Transverse colon (tissue), 4 donors: ENCODE measurements at places on chromosomes 7 and 10. TPM values are rescaled to one million over a fixed set of nuclear protein-coding genes. Genes with fewer than 3 reads are reported as not detected.

The EGFR gene
- 40.0 TPM for total RNA-seq

The ADRA2A gene
- total RNA-seq = 53.5 TPM

The HOXA1 gene
- 1.4 TPM for total RNA-seq

The UNCX gene
- not detected for total RNA-seq

- no peak for DNase-seq
Measured at GRCh38 chr7:111074071-111074747, 16.7 kb upstream of the LRRN3 start.

GRCh38 chr10:79289801-79290200 lies 57.5 kb upstream of the PPIF start:
- peak; percentile 49 for DNase-seq

DNA sequence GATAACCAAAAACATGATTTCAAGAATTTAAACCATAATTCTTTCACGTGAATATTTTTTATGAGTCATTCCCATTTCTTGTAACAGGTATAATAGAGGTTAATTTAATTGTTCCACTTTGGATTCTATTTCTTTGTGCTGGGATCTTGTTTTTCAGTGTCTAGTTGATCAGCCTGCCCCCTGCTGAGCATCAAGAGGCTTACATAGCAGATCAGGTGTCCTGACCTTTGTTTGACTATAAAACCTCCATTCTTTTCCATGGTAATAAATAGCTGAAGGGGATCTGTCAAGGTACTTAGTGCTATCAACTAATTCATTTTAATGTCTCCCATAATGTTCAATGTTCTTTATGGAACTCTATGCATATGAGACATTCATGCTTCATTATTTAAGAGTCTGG lies 4.9 kb downstream of the COL17A1 start:
- DNase-seq = peak; percentile 28

DNA sequence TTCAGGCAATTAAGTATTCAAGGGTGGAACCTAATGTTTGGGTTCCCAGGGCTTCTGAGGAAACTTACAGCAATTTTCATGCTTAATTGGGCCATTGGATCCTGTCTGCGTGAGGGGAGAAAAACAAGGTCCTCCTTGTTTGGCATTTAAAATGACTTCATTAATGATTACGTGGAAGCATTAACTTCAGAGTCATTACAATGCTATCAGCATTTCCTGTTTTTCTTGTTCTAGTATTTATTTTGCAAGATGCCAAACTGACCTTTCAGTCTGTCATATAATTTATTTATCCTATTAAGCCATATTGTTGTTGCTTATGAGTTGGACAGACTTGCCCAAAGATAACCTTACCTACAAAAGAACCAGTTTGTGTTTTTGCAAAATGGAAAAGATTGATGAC lies 324.1 kb upstream of the LRRN3 start:
- DNase-seq = no peak

DNA sequence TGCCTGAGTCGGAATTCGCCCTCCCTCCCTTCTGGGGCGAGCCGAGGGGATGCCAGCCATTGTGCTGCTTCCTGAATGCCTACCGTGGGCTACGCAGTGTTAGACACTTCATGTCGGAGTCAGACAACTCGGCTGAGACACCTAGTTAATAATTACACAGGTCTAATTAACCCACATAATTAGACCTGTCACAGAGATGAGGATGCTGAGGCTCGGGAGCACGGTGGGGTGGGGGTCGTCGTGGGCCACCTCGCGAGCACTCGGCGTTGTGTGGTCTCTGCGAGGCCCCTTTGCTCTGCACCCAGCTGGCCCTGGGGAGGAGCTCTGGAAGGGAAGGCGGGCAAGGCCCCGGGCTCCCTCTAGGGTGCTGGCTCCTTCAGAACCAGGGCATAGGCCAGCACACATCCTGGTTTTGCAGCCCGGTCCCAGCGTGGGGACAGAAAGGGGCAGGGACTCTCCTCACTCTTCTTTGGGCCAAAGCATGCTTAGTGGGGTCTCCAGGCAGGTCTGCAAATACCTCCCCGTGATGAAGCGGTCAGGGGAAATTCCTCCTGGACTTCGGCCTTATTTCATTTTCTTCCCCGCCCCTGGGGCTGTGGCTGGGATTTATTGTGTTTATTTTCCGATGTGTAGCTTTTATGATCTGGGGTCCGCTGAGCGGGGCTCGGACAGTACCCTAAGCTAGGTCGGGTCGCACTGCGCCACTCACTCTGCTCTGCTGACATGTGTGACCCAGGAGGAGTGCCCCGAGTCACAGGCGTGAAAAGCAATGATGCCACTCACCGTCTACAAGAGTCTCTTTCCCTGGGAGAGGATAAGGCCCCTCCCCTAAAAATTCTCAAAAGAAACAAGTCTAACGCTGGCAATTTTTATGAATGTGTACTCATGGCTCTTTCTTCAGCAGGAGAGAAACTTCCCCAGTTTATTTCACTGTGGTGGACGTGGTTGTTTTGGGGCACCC lies 4.9 kb upstream of the FOXL3 start:
- DNase-seq = peak; percentile 75

- no peak for DNase-seq
Measured at GRCh38 chr7:16223963-16224707, 197.2 kb downstream of the CRPPA start.

DNA sequence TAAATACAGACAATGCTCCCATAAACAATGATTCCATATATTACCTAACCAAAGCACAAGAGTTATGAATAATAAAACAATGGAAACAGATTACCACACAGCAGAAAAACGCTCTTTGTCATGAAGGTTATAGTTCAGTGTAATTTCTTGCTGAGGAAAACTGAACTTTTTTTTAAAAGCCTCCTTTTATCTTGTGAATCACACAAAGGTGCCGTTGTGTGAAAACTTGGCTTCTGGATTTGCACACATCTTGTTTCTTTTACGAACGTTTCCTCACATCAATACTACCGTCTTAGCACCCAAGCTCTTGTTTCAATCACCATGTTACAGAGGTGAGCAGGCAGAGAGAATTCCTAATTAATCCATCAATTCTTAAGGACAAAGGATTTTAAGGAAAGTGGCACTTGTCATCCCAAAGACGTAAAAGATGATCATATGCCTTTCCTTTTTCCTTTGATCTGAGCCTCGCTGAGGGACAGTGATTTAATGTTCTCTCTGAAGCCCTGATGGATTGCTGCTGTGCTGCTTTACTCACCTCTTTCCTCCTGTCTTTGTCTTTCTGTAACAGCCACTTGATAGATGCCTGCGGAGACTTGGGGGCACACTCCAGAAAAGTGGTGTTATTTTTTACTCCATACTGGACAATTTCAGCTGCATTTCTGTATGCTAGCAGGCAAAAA lies 110.1 kb downstream of the CD36 start:
- no peak for DNase-seq

GRCh38 chr10:123527151-123527550 lies 139.0 kb upstream of the GPR26 start:
- DNase-seq = no peak

GRCh38 chr7:31123321-31123720 lies 71.2 kb downstream of the ADCYAP1R1 start:
- DNase-seq = no peak

- peak; percentile 52 for DNase-seq
Measured at GRCh38 chr10:122461367-122461728, at the start of gene HTRA1. Gene HTRA1 (plus strand): TSS chr10:122461553. CDS start chr10:122461653, 100 bp downstream.
